PC-9 (cell line): ENCODE measurements at places on chromosomes 3 and 15. TPM values are rescaled to one million over a fixed set of nuclear protein-coding genes. Genes with fewer than 3 reads are reported as not detected.
A peak's percentile ranks its signal among the peaks of the same experiment; 100 is the strongest.

DNA sequence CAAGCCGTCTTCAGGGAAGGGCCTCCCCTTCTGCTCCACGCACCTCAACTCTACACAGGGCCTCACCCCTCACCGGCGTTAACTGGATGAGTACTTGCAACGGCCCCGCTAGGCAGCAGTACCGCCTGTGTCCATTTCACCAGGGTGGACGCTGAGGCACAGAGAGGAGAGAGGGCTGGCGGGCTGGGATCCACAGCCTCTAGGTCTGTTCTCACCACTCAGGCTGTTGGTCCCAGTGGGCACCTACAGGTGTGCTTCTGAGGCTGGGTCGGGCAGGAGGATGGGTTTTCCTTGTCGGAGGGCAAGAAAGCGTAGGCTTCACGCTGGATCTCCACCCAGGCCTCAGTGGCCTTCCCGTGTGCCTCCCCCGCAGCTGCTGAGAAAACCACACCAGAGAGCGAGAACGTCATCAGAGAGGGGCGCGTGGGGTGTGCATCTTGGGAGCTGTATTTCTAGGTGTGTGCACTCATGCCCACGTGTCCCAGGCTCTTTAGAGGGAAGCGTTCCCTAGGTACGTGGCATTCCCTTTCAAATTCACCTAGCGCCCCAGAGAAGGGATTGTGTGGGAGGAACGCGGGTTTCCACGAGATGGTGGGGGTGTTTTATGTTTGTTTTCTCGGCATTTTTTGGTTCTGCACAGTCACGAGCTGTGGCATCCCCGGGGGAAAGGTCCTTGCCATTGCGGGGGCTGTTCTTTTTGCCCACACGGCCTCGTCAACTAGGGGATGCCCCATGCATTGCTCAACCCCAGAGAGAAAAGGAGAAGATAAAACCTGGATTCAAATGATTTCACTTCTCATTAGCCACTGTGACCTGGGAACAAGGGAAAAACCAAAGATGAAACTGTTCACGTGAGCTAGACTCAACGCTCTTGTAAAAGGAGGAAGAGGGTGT lies 67.7 kb downstream of the MGLL start:
- DNase-seq = no peak

DNA sequence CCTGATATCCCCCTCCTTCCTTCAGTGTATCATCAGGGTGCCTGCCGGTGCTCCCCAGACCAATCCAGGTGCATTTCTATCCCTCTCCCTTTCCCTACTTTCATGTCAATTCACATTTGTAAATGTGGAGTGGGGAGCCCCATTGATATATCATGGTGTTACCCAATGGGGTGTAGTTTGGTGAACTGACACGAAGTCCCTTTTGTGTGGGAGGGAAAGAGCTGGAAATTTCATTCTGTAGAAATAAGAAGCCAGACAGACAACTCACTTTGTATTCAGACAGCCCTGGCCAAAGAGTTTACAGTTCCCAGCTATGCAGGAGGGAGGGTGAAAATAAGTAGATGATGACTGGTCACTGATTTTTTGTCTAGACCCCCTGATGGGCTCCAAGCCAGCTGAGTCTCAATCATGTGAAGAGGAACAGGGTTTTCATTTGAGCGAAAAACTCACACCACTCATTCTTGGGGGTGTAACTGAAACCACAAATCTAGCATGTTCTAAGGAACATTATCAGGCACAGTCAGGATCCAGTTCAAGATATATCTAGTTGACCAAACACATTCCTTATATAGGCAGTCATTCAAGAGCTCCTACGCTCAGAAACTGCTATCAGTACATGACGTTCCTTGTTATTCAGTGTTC lies 58.9 kb downstream of the LMCD1 start:
- DNase-seq = no peak

DNA sequence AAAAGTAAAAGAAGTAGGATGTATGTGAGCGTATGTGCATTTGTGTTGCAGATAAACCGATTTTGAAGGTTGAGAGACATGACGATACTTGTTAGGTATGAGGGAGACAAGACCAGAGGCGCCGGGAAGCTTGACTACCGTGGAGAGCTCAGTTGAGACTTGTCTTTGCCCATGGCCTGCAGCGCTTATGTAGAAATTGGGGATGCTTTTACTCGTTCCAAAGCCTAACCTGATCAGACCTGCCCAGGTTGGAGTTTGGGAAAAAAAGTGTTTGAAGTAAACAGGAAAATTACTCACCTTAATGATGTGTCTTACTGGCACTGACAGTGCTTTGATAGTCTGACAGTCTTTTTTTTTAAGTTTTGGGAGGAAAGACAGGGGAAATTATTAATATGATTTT lies 202.8 kb downstream of the TP63 start:
- peak; percentile 21 for DNase-seq

- DNase-seq = no peak
Observed at GRCh38 chr15:56719774-56720555, 13.3 kb downstream of the ZNF280D start.

GRCh38 chr3:169667166-169668071 lies 3.9 kb upstream of the MECOM start:
- no peak for DNase-seq

DNA sequence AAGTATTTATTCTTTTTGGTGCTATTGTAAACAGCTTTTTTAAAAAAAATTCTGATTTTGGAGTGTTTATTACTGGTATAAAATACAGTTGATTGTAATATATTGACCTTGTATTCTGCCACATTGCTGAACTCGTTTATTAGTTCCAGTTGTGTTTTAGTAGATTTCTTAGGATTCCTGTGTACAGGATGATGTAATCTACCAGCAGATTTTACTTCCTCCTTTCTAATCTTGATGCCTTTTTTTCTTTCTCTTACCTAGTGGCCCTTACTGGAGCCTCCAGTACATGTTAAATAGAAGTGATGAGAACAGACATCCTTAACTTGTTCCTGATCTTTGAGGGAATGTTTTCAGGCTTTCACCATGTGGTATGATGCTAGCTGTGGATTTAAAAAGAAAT lies 70.4 kb upstream of the KY start:
- no peak for DNase-seq

DNA sequence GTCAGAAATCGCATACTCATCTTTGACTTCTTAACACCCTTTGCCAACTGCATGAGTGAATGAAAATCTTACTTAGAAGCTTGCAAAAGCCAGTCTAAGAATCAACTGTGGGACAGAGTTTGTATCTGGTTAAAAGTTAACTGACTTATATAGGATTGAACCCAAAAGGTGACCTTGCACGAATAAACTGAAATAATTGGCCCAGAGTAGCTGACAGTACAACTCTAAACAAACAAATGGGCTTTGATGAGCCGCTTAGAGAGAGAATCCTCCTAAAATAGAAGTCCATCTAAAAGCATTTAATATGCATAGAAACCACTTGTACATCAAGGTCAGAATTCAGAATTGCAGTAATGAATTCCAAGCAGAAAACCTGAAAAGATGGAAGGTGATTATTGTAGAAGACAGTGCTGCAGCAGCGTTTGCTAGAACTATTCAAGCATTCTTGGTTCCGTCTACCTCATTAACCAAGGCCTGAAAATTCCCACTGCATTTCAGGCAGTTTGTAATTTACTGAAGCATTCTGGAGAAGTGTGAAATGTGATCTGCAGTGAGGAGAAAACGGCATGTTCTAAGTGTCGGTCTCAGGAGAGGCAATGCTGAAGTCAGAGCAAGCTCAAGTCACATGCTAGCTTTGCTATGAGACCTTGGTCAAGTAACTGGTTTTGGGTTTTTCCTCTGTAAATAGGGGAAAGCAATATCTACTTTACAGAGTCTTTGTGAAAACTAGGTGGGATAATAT lies 103.7 kb downstream of the CADPS start:
- no peak for DNase-seq

DNA sequence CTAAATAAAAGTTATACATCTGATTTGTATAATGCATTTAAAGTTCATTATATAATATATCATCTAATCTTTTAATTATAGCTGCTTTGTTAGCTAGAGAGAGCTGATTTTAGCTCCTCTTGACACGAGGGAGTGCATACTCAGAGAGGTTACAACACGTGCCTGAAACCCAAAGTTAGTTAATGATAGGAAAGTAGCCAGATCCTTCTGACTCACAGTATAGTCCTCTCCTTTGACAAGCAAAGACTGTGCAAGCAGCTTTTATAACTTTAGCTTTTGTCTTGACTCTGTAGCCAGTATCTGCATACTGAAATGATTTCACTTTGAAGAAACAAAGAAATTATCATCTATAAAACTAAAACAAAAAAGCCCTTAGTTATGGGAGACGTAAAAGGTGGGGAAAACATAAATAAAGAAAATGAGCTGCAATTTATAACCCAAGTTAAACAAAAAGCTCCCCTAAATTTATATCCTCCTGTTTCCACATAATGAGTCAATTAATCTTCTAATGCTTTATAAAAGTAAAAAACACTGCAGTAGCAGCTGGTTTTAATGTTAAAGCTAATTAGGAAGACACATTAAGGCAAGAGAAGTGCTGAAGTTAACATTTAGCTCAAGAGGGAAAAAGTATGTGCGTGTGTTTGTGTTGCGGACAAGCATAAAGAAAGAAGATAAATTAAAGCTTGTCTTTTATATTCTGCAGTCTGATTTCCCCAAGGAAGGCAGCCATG lies 13.1 kb downstream of the GABRR3 start:
- DNase-seq = no peak

The CAMK2N2 gene
- 2.2 and 2.6 TPM in 2 replicates for total RNA-seq

The ITIH1 gene
- not detected in 2 replicates for total RNA-seq

The EFCC1 gene
- total RNA-seq = 0.24 and 0.43 TPM in 2 replicates

DNA sequence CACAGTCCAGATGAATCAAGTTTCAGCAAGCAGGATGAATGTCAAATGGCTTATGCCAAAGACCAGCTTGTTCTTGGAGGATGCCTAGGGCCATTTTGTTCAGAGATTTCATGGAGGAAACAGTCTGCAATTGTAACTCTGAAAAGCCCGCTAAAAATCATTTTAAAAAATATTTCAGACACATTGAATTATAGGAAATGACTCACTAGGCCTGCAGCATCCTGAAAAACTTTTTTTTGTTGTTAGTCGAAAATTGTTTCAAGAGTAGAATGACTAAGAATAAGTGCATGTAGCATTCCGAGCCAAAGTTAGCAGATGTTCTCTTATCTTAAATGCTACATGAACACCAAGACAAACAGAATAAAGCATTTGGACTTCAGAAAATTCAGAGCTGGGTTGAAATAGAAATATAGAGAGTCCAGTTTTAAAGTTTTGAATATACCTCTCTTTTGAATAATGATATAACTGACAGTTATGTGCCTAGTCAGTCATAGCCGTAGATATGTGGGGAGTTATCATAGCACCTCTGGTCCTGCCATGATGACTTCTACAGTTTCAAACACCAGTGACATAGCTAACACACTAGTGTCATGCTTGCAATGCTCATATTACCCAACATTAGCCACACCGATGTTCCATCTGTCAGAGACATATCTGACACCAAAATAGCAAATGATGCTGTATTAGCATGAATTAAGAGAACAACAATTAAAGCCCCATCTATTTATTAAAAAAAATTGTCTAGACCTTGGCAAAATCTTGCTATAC lies 1462.8 kb upstream of the GBE1 start:
- no peak for DNase-seq

- no peak for DNase-seq
Observed at GRCh38 chr3:27596921-27597320, 112.7 kb upstream of the SLC4A7 start.

The ARL6 gene
- total RNA-seq = 10.6 and 14.6 TPM in 2 replicates

- no peak for DNase-seq
Observed at GRCh38 chr3:2655229-2655701, 454.9 kb downstream of the IL5RA start.

- no peak for DNase-seq
Observed at GRCh38 chr3:426072-426471, 229.5 kb downstream of the CHL1 start.

GRCh38 chr3:182637350-182638110 lies 155.8 kb upstream of the ATP11B start:
- DNase-seq = no peak

The IL5RA gene
- not detected in 2 replicates for total RNA-seq

DNA sequence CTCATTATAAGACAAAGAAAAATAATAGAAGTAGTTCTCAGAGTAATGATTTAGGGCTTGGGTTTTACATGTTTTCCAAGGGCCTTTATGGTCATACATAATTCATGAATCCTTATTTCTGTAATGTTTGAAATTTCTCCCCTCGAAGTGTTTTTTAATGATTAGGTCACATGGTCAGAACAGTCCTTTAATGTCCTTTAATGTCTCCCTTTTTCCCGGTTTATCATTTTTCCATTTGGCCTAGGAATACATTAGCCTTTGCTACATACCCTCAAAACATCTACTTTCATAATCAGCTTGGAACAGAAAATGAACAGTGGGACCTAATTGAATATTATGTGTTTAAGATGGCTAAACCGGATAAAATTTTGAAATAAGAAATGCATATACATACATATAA lies 159.9 kb upstream of the ROBO2 start:
- no peak for DNase-seq

DNA sequence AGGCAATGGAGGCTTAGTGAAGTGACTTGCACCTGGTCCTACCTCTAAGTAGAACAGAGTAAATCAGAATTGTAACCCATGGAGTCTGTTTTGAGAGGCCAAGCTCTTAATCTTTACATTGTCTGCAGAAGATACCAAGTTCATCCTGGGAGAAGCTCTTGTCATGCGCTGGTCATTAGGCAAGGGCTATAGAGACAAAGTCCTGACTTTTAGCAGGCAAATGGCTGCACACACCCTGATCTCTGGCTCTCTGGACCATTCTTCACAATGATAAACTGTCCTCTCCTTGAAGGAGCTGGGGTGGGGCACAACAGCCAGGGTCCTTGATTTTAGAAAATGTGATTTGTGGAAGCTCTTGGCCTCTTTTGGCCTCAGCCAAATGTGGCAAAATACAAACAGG lies 65.4 kb downstream of the MCTP2 start:
- DNase-seq = no peak

The CLDN11 gene
- 1.4 and 1.9 TPM in 2 replicates for total RNA-seq

- no peak for DNase-seq
Observed at GRCh38 chr3:108085810-108086350, 5.0 kb downstream of the CD47 start.

The POLR2M gene
- 53.9 and 56.8 TPM in 2 replicates for total RNA-seq

The RGMA gene
- 3.3 and 3.6 TPM in 2 replicates for total RNA-seq

- no peak for DNase-seq
Observed at GRCh38 chr3:127865941-127866340, 43.6 kb upstream of the MGLL start.

- no peak for DNase-seq
Observed at GRCh38 chr15:94081829-94082228, 149.5 kb upstream of the MCTP2 start.

The GREM1 gene
- 0.39 and 0.48 TPM in 2 replicates for total RNA-seq

- DNase-seq = no peak
Observed at GRCh38 chr3:30439451-30440053, 166.8 kb upstream of the TGFBR2 start.

The FBXW12 gene
- not detected in 2 replicates for total RNA-seq

DNA sequence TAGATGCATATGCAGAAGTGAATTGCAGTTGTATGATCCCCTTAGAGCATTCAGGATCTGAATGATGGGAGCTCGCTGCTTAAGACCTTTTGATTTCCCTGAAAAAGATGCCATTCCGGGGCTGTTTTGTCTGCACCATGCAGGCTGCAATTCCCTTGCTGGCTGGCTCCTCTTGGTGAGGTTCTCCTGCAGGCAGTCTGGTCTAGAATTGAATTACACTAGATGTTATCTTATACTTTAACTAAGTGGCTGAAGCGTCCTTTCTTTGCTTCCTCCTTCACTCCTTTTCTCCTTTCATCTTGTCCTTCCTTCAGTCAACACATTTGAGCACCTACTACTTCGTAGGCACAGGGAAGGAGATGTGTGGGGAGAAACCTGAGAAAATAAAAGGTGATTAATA lies 18.6 kb upstream of the MYZAP start:
- no peak for DNase-seq
